ENCODE measurements at places on chromosomes 7 and 10.

DNA sequence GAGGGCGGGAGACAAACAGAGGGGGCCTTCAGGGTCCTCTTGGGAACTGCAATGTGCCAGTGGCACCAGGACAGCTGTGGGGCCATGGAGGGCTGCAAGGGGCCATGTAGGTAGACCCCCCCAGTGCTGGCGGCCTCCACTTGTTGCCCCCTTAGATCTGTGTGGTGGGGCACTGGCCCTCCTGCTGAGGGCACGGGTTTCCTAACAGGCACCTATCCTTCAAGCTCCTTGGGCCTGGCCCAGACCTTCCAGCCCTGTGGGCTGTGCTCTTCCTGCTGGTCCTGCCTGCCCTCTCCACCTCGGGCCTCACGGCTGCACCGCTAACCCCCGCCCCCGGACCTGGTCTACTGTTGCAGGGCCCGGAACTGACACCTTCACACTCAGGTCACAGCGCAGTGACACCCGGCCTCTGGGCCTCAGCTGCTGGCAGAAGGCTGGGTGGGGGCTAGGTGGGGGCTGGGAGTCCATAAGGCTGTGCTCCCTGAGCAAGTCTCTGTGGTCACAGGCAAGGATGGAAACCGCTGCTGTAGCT lies 12.6 kb downstream of the RASGEF1A start:
- DNase-seq = no peak

GRCh38 chr10:126430512-126430911 lies 42.2 kb upstream of the ADAM12 start:
- no peak for DNase-seq

GRCh38 chr10:125762692-125763648 lies 12.7 kb downstream of the MMP21 start:
- no peak for DNase-seq

DNA sequence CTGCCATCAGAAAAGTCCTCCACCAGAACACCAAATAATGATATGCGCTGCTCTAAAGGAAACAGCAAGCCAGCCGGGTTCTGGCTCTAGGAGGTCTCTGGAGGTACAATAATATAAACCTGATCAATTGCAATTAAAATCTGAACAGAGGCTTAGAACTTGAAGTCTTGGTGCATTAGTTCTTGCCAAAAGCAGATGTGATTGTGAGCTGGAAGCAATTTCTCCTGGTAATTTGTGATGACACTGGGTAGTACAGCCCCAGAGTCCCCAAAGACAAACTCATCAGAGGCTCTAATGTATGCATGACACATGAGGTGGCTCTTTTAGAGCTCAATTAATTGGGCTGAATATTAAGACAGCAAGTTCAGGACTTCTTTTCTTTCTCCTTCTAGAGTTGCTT lies 3.3 kb downstream of the ETV1 start:
- DNase-seq = no peak

DNA sequence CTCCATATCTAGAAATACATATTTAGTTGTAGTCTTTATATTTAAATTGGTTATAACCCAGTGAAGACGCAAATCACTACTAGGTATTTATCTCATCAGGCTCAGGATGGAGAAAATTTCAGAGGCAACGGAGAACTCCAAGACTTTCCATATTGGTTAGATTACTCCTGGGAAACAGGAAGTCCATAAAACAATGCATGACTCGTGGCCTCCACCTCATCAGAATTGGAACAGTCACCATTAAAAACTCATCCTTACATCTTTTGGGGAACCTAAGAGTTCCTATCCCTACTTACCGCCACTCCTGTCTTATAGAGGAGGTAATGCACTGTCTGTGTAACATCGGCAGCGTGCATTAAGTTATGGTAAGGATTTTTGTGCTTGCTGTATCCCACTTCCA lies 177.6 kb downstream of the PPP1R17 start:
- DNase-seq = no peak

GRCh38 chr10:80670774-80671173 lies 133.1 kb downstream of the SH2D4B start:
- DNase-seq = no peak

DNA sequence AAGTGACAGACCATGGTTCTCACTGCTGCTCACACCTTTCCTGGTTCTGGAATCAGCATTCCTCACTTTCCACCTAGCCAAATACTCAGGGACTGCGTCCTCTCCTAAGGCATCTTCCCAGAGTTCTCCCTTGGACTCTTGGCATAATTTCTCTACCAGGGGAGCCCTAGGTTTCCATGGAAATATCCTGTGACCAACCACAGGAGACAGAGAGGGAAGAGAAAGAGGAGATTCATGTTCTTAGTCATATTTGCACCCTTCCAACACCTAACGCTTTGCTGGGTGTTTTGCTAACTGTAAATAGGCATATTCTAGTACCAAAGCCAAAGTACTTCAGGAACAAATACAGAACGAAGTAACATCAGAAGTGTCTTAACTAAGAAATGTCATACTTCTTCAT lies 28.6 kb downstream of the DENND11 start:
- no peak for DNase-seq

GRCh38 chr10:124222318-124222987 lies 129.1 kb upstream of the CHST15 start:
- DNase-seq = no peak

GRCh38 chr7:129498021-129498420 lies 4.3 kb upstream of the SMKR1 start:
- no peak for DNase-seq

DNA sequence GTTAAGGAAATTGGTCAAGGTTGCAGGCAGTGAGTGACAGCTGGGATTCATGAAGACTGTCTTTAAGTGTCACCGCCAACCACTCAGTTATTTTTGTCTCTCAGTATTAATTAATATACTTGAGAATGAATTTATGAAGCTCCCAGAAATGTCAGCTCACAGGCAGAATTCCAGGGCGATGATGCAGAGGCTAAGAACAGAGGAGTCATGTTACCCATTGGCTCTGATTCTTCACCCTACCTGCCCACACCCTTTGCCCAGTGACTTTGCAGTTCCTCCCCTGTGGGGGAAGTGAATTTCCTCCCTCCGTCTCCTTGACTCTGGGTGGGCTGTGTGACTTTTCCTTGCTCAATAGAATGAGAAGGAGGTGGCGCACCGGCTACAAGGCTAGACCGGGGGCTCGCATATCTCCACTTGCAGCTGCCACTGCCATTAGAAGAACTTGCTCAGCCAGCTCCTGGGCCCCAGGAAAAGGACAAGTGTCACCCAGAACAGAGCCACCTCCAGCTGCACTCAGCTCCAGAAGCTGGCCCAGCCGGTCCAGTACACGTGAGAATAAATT lies 157.1 kb upstream of the PRKCQ start:
- no peak for DNase-seq

- no peak for DNase-seq
Measured at GRCh38 chr7:115546790-115547189, 483.8 kb downstream of the TFEC start.

DNA sequence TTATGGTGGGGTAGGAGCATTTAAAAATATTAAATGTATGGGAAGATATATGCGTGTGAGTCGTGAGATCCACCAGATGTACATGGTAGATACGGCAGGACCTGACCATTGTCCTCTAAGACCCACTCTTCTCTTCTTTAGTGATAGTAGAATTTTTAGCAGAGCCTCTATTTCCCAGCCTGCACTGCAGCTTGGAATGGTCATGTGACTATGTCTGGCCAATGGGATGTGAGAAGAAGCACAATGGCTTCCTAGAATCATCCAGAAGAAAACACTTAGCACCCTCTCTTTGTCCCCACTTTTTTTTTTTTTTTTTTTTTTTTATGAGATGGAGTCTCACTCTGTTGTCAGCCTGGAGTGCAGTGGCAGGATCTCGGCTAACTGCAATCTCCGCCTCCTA lies 86.6 kb upstream of the CYTH3 start:
- no peak for DNase-seq

- DNase-seq = no peak
Measured at GRCh38 chr7:82289152-82289535, 154.4 kb downstream of the CACNA2D1 start.

DNA sequence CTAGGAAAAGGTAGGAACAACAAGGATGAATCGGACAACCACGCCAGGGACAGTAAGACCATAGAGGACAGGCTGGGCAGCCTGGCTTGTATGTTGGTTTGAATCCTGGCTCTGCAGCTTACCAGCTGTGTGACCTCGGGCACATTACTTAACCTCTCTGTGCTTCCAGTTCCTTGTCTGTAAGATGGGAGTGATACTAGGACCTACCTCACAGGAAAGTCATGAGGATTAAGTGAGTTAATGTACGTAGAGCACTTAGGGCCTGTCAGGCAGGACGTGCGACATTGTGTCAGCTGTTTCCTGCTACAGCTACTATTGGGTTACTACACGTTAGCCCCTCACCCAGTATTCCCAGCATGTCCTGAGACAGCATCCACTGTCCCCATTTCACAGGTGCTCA lies 32.1 kb downstream of the PLAC9 start:
- no peak for DNase-seq

DNA sequence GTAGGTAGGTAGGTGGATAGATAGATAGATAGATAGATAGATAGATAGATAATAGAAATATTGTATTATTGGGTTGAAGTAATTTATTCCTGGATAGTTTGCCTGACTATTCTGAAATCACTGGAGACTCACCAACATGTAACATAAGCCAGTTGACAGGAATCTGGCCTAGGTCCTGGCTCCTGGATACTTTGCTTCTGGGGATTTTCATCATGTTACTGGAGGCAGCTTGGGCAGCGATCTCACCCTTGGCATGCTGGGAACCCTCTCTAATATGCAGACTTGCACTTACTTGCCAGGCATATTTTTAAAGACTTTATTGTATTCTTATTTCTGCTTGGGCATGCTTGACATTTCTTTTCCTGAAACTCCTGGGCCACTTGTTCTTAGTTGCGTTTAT lies 709.1 kb upstream of the FZD8 start:
- DNase-seq = no peak

GRCh38 chr7:64878684-64879083 lies 24.4 kb upstream of the ZNF273 start:
- peak; percentile 57 for DNase-seq

DNA sequence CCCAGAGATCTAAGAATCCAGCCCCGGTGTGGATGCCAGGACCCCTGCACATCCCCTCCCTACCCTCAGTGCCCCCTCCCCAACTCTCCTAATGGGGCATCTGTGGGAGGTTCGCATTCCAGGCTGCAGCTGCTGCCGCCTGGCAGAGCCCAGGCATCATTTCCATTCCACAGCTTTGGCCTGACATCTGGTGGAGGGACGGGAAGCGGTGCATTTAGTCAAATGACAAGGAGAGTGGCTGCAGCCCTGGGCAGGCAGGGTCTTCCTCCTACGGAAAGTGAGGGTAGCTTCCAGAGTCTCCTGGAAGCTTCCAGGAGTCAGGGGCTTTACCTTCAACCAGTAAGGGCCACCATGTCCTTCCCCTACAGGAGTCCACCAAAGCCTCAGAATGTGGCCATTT lies 30.8 kb downstream of the PRLHR start:
- DNase-seq = no peak

DNA sequence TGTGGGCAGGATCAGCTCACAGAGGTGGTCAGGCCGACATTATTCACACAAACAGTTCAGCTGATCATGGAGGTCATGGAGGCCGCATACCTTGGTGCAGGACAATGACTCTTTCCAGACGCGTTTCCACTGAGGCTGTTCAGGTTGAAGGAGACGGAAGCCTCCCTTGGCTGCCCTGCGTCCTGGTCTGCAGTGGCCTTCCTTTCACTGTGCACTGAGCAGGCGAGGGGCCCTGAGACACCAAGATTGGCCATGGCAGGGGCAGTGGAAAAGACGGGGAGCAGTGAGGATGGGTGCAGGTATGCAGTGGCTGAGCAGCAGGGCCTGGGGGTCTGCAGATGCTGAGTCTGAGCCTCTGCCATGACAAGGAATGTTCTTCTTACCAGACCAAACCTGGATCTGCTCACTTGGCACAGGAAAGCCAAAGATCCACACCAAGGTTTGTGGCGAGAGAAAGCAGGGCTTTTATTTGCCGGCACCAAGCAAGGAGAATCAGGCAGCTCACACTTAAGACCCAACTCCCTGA lies 263.3 kb downstream of the GLRX3 start:
- DNase-seq = no peak

GRCh38 chr7:27661811-27662489 lies 733 bp downstream of the HIBADH start:
- DNase-seq = no peak

DNA sequence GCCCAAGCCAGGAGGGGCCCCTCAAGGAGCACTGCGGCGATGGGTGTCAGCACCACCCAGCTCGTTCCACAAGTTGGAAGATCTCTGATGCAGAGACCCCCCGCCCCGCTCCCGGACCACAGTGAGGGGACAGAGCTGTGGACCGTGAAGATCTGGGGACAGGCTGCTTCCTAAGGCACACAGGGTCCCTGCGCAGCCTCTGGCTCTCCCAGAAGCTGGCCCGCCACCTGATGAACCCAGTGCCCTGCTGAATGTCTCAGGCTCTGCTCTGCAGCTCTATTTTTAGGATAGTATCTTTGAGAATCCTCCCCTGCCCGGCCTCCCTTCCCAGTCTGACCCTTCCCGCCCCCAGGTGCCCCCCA lies 29.7 kb downstream of the GBX1 start:
- no peak for DNase-seq

GRCh38 chr7:66430164-66430545 lies 198.5 kb upstream of the KCTD7 start:
- no peak for DNase-seq

GRCh38 chr7:42227541-42227935 lies 9.5 kb downstream of the GLI3 start:
- DNase-seq = no peak

GRCh38 chr7:44799939-44800338 lies 3.5 kb downstream of the PPIA start:
- no peak for DNase-seq

DNA sequence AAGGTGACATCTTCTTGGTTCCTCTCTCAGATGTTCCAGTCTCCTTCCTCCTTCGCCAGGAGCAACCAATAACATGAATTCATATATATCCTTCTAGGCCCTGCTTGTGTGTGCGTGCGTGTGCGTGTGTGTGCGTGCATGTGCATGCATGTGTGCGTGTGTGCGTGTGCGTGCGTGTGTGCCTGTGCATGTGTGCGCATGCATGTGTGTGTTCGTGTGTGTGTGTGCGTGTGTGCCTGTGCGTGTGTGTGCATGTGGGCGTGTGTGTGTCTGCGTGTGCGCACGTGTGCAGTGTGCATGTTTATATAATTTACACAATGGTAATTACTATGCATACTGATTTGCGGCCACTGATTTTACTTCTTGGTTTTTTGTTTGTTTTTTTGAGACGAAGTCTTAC lies 43.9 kb upstream of the PTF1A start:
- DNase-seq = no peak

DNA sequence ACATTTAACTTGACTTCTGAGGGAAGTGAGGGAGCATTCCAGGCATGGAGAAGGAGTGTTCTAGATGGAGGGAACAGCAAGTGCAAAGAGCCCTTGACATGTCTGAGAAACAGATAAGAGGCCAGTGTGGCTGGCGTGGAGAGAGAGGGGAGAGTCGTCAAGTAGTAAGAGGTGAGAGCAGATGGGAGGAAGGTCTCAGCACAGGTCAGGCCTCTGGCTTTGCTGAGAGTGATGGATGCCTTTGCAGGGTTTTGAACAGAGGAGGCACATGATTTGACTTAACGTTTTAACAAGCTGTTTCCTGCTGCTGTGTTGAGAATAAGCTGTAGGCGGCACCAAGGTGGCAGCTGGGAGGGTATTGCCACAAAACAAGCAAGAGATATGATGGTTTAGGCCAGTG lies 97.2 kb downstream of the KAT6B start:
- no peak for DNase-seq

Data from pulmonary artery endothelial cell (primary cell).